ENCODE measurements at places on chromosomes 6 and 20.
A peak's percentile ranks its signal among the peaks of the same experiment; 100 is the strongest.

DNA sequence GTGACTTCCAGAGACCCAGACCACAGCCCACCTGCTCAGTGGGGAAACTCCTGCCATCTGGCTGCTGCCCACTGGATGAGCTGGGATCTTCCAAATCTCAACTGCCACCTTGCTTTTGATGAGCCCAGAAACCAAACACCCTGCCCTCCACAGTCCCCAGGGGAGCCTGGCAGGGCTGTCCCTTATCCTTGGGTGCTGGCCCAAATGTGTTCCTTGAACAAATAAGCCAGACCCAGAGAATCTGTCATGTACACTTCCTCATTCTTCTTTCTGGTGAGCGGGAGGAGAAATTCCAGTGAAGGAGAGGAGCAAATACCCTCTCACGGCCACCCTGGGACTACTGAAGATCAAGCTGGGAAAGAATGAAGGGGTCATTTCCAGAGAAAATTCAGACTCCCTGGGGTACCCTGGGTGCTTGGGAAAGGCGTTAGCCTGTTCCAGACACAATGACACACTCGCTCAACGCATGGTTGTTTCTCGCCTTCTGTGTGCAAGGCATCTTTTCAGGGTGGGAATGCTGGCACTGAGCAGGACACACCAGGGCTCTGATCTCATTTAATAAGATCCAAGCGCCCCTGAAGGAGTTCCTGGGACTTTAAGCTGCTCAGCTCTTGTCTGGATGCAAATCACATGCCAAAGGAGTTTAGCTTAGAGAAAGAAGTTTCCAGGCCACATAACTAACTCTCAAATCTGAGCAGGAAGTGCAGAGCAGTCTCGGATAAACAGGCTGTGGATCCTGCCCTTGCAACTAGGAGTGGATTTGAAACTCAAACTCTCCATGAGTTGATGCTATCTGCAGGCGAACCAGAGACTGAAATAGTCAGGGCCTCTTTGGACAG, 38.5 kb downstream of the PXDC1 start:
- DNase-seq = no peak

DNA sequence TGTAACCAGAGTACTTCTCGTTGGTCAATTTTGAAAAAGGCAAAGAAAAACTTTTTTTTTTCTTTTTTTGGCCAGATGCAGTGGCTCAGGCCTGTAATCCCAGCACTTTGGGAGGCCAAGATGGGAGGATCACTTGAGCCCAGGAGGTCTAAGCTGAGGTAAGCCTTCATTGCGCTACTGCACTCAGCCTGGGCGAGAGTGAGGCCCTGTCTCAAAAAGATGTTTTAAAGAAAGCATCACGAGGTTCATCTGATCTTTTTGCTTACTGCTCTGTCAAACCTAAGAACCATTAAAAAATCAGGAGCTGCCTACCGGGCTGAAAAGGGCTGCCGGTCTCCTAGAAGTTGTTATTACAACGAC, 607 bp downstream of the LYRM2 start:
- DNase-seq = no peak

GRCh38 chr20:37238426-37238825, 23.2 kb downstream of the GHRH start:
- no peak for DNase-seq

- DNase-seq = no peak
These were observed 1310.0 kb upstream of the EYS start for GRCh38 chr6:67016921-67017460.

- no peak for DNase-seq
These were observed 11.3 kb upstream of the TFAP2A start for GRCh38 chr6:10425975-10426780.

GRCh38 chr6:117138920-117139319, 126.4 kb upstream of the VGLL2 start:
- DNase-seq = no peak

DNA sequence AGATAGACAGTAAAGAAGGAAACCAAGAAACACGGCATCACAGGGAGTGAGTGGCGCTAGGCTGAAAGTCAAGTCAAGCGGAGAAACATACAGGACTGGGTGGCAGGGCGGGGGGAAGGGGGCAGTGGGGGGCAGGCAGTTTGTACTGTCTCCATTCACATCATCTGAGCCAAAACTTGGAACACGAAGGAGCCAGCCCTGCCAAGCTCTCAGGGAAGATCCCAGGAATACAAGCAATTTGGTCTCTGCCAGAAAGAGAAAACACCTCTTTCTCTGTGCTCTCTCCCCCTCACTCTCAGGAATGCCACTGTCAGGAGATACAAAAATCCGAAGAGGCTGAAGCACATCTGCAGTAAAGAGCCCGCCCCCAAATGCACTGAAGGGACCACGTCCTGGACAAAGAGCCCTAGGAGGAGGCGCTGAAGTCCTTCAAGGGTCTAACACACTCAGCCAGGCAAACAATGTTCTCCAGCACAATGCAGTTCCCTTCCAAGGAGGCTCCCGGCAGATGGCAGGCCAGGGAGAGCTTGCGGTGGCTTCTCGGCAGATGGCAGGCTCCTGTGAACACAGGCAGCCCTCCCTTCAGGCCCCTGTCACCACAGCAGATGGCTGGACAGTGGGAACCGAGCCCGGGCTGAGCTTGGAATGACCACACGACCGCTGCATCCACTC, 90.0 kb downstream of the ATP9A start:
- no peak for DNase-seq

- DNase-seq = no peak
These were observed 415.0 kb downstream of the PHF3 start for GRCh38 chr6:64050590-64050989.

DNA sequence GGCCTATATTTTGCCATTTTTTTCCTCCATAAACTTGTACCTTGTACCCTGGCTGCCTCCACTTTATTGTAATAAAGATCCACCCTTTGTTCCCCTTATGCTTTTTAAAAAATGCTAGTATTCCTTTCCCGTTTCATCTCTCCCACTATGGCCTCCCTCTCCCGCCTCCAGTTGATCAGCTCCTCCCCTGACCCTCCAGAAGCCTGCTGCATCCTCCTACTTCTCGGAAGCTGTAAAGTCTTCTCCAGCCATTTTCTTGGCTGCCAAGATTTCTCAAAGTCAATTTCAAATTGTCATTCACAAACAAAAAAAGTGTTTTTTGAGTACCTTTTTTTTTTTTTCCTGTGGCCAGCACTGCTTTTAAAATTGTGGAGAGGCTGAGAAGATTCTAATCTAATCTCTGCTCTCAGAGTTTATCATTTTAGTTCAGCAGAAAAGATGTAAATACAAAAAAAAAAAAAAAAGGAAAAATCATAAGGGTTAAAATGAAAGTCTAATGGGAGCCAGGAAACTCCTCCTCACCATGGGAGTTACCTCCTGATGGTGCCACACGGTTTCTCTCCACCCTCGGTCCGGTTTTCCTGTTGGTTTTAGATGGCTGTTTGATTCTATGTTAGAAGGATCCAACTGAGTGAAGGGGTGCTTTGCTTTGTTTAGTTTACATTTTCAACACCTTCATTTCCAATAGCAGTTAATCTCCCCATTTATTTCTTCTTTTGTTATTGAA, 103.0 kb upstream of the KCNK16 start:
- no peak for DNase-seq

DNA sequence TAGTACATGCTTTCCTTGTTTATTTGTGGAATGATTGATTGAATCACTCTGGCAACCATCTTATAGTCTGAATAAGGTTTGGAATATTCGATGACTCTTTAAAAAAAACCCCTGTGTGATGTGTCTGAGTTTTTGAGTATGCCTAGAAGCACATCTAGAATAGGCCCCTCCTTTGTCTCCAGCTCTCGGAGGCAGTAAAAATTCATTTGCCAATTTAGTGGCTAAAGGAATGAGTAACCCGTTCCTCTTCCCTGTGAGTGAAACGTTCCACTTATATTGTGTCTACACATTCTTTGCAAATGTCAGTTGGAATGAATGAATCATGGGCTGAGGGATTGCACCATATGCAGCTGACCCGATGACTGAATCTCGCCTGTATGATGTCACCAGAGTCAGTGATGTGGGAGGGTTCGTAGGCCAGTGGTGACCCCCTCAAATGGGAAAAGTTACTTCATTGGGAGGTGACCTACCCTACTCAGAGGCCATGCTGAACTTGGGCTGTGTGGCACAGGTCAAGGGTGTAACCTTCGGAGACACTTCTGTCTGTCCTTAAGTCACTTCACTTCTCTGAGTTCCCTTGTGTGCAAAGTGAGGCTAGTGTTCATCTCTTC, 21.6 kb downstream of the MOCS3 start:
- DNase-seq = peak; percentile 89

DNA sequence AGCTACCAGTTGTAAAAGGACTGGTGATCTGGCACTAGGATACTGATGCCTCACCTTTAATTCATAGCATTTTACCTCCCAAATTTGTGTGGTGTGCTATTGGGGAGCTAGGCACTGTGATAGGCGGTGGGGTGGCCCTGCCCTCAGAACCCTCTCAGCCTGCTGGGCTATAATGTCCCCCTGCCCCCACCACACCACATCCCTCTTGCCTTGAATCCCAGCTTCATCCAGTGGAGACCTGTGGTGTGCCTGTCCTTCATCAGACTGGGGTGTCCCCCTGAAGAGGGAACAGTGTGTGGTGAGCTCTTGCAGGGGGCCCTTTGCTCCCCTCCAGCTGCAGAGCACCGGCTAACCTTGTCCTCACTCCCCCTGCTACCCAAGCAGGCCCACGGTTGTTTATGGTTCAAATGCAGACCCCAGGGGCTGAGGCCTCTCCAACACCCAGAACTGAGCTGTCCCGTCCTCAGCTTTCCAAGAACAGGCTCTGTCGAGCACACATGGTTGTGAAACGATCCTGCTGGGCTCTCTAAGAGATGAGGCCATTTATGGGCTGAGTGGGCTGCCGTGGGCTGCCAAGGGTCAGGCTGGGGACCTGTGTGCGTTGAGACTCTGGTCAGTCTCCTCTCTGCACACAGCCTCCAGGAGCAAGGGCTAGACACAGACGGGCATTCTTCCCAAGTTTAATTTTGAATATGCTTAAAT, 26.9 kb upstream of the VEGFA start:
- DNase-seq = no peak

DNA sequence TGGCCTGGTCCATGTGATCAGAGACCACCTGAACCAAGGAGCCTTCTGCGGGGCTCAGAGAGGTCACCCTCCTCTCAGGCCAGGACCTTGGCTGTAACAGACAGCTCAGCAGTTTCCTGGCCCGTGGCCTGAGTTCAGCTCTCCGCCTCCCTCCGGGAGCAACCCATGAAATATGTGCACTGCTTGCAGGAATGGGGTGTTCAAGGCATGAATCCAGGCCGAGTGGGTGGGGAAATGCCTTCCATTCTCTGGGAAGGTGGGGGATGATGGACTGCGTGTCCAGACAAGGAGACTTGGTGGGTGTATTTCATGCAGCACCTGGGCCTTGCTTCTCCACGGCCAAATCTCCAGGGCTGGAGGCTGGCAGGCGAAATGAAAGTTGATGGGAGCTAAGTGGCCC, 46.0 kb downstream of the SIRPA start:
- DNase-seq = peak; percentile 94

GRCh38 chr6:113570161-113570560, 287.0 kb upstream of the MARCKS start:
- DNase-seq = no peak

DNA sequence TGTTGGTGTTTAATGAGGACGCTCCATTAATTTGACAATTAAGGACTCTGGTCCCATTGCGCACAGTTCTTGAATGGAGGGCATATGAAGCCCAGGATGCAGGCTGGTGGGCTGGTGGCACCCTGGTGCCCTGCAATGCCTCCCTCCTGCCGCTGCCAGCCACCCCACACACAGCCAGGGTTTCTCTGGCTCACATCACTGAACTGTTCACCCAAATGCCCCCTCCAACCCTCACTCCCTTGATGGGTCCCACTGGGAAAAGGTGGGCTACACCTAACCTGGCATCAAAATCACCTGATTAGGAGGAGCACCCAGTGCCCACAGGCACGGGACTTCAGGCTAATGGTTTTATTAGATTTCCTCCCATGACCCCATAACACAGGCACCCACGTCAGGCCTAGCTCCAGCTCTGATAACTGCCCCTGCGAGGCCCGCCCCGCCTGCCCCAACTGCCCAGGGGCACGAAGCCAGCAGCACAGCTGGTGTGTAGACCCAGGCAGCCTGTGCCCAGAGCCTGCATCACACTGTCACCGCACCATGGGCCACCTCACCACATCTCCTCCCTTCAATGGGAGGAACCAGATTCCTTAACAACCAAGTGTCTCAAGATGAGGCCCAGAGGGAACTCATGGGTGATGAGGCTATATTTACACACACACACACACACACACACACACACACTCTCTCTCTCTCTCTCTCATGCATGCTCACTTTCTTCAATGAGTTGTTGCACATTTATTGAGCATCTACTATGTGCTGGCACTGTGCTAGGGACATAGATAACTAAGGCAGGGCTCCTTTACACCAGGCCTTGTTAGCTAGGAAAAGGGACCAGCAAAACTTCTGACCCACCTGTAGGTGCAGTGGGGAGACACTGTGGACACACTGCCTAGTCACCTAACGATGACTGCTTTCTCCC, 107.3 kb downstream of the NOL4L start:
- no peak for DNase-seq

- DNase-seq = no peak
These were observed 130.9 kb downstream of the PAX1 start for GRCh38 chr20:21836346-21836745.

DNA sequence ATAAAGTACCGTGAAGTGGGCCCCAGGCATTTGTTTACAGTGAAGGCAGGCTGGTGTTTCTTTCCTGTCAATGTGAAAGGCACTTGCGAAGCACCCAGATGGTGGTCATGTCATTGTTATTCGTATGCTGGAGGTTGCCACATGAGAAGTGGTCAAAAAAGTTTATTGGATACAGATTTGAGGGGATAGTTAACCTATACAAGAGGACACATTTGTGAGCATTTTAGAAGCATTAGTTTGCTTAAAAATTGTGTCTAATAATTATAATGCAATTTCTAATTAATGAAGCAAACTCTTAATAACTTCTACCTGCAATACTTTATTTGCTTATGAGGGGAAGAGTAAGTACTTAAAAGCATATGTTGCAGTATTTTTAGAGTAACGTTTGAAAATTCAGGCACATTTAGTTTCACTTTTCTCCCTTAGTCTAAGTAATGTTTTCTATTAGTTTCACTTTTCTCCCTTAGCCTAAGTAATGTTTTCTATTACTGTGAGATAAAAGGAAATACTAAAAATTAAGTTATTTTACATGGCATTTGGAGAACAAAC, 120.7 kb upstream of the CLDN20 start:
- DNase-seq = no peak

GRCh38 chr6:164005004-164005711, 590.6 kb downstream of the QKI start:
- no peak for DNase-seq

DNA sequence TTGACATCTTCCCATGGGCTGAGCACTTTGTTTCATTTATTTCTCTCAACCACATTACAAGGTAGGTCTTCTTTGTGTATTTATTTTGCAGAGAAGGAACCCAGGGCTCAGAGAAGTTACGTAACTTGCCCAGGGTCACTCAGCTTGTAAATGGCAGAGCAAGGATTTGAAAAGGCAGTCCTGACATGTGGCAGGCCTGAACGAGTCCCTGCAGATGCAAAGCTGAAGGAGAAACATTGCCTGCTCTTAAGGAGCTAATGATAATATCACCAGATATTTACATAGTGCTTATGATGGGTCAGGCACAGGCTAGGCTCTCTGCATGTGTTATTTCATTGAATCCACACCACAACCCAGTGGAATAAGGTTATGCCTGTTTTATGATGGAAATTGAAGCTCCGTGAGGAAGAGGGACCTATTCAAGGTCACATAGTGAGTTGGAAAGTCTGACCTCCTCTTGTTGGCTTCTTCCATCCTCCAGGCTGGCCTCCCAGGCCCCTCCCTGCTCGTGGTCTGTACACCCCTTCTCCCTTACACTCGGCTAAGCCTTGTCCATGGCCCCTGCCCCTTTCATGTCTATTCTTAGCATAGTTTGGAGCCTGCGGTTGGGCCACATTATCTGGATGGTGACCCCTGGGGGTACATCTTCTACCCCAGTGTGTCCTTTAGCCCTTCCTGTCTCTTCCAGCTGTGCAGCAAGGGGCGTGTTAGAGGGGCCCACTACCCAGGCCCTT, 12.5 kb downstream of the MYH7B start:
- no peak for DNase-seq

Measured in keratinocyte (primary cell).